ENCODE measurements at places on chromosomes 12 and 14. TPM values are rescaled to one million over a fixed set of nuclear protein-coding genes. Genes with fewer than 3 reads are reported as not detected.

Gene MANSC4
- not detected for total RNA-seq

GRCh38 chr14:23645812-23646647, 9.9 kb downstream of the DHRS2 start:
- peak; percentile 66 for DNase-seq
- H3K36me3 ChIP-seq = no peaks in the 10 kb centered on the region
- no peaks in the 10 kb centered on the region for H3K27me3 ChIP-seq
- peaks cover 18% of the 10 kb centered on the region for H3K4me1 ChIP-seq

Gene RNASE3
- not detected for total RNA-seq

Gene AKAP5
- total RNA-seq = 0.59 TPM

Gene L2HGDH
- 3.6 TPM for total RNA-seq

DNA sequence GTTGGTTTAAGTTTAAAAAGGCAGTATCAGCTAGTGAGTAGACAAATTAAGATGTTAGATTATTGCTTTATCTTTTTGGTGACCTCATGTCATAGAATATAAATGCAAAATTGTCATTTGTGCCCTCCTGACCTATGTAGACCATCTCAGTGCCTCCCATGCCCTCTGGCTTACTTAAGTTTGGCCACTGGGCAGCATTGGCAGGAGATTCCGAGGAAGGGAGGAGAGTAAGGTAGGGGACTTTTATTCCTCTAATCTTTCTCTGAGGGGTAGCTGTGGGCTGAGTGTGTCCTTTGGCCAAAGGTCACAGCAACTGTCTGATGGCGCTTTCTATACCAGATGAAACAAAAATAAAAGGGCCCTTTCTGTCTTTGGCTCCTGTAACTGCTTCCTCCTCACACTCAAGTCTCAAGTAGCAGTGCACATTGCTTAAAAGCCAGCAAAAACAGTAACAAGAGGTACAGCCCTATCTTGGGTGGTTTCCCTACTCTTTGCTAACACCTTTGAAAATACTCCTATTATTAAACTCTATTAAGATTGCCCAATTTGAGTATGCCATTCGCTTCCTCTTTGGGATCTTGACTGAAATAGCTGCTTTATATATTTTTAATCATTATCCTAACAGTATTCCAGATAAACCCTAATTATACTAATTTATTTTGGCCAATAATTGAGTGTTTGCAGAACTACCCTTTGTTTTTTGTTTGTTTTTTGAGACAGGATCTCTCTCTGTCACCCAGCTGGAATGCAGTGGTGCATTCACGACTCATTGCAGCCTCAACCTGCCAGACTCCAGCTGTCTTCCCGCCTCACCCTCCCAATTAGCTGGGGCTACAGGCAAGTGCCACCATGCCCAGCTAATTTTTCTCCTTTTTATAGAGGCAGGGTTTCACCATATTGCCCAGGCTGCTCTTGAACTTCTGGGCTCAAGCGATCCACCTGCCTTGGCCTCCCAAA, 56.5 kb upstream of the KCNH3 start:
- H3K36me3 ChIP-seq = peaks cover 6% of the 10 kb centered on the region
- no peak for DNase-seq
- no peaks in the 10 kb centered on the region for H3K4me1 ChIP-seq
- no peaks in the 10 kb centered on the region for H3K27me3 ChIP-seq
- H3K27ac ChIP-seq = no peak overlapping the region
- no peak overlapping the region for H3K4me3 ChIP-seq

DNA sequence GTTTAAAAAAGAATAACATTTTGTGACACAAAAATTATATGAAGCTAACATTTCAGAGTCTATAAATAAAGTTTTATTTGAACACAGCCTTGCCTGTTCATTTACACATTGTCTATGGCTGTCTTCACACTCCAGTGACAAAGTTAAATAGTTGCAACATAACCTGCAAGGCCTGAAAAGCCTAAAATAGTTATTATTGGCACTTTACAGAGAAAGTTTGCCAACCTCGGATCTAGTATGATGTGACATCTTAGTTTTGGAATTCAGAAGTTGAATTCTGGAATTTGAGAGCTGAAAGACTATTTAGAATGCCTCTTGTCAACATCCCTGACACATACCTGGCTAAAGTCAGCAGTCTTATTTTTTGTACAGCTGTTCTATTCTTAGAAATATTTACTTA, 68.3 kb downstream of the DYRK2 start:
- H3K4me3 ChIP-seq = no peak overlapping the region
- peak; percentile 84 for DNase-seq
- peak overlapping the region; percentile 57 for H3K27ac ChIP-seq

DNA sequence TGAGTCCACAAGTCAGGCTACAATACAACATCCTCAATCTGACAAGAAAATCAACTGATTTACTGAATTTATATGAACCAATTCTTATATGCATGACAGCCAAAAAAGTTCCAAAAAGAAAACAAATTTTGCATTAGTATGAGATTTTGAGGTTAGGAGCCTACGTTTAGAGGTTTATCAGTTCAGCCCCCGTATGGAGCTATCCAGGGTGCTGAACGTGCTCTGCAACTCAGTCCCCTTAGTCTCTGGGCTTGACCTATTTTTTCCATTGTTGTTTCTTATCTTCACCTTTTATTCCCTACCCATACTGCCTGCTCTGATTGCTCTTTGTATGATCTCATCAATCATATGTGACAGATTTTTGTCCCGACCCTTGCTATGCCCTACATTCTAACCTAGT, 693.0 kb downstream of the NRXN3 start:
- H3K27ac ChIP-seq = no peak overlapping the region
- no peaks in the 10 kb centered on the region for H3K27me3 ChIP-seq
- H3K4me1 ChIP-seq = no peaks in the 10 kb centered on the region
- no peaks in the 10 kb centered on the region for H3K36me3 ChIP-seq

DNA sequence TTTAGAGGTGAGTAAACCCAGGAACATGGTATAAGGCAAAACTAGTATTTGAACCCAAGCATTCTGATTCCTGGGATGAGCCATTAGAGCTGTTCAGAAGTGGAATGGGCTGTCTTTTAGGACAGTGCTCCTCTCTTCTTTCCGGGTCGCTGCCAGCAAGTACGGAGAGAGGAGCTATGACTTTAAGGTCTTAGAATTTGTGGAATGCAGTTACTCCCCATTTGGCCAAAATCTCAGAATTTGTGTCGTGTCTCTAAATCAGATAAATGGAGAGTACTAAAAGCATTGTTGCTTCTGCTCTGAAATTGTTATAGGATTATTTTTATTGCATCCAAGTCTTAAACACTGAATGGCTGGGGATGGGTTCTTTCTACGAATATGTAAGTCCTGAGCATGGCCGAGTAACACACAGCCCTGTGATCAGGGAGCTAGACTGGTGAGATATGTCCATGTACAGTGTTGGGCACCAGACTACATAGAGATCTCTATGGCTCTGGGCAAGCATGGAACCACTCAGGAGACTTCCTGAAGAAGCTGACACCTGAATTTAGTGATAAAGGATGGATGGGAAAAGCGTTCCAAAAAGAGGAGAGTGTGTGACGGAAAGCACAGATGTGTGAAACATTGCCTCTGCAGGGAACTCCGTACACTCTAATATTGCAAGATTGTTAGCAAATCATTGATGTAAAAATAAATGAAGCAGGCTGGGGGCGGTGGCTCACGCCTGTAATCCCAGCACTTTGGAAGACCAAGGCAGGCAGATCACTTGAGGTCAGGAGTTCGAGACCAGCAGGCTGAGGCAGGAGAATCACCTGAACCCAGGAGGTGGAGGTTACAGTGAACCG, 184.7 kb downstream of the SRGAP1 start:
- peak overlapping the region; percentile 47 for H3K27ac ChIP-seq
- H3K36me3 ChIP-seq = no peaks in the 10 kb centered on the region
- H3K4me1 ChIP-seq = peaks cover 37% of the 10 kb centered on the region
- peak; percentile 72 for DNase-seq
- H3K27me3 ChIP-seq = no peaks in the 10 kb centered on the region

GRCh38 chr14:88026890-88027289, 22.0 kb downstream of the GPR65 start:
- no peaks in the 10 kb centered on the region for H3K36me3 ChIP-seq
- no peak for DNase-seq
- no peak overlapping the region for H3K27ac ChIP-seq
- no peak overlapping the region for H3K4me3 ChIP-seq
- no peaks in the 10 kb centered on the region for H3K4me1 ChIP-seq
- no peaks in the 10 kb centered on the region for H3K27me3 ChIP-seq

DNA sequence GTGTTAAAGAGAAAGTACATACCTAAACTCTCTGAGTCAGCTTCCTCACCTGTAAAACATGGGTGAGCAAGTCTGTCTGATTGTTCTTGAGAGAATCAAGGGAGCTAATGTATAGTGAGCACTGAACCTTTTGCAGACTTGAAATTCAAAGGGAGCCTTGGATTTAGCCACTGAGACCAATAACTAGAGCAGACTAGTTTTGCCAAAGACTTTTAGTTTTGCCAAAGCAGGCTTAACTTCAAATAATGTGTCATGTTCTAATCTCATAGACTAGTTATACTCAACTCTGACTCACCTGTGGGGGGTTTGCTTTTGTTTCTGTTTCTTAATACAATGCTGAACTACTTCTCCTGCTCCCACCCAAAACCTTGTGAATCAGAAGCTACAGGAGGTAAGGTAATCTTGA, 123.7 kb downstream of the SLC25A21 start:
- DNase-seq = peak; percentile 17
- H3K27me3 ChIP-seq = no peaks in the 10 kb centered on the region
- no peaks in the 10 kb centered on the region for H3K36me3 ChIP-seq
- no peak overlapping the region for H3K27ac ChIP-seq
- H3K4me1 ChIP-seq = peaks cover 3% of the 10 kb centered on the region

GRCh38 chr14:37116933-37117849, 55.2 kb downstream of the SLC25A21 start:
- no peaks in the 10 kb centered on the region for H3K27me3 ChIP-seq
- H3K36me3 ChIP-seq = no peaks in the 10 kb centered on the region
- H3K4me1 ChIP-seq = peaks cover 4% of the 10 kb centered on the region
- no peak overlapping the region for H3K27ac ChIP-seq

GRCh38 chr14:95255487-95255886, 64.2 kb downstream of the CLMN start:
- H3K27me3 ChIP-seq = no peaks in the 10 kb centered on the region
- peaks cover 2% of the 10 kb centered on the region for H3K4me1 ChIP-seq
- no peak for DNase-seq

- no peaks in the 10 kb centered on the region for H3K27me3 ChIP-seq
- DNase-seq = no peak
- peaks cover 60% of the 10 kb centered on the region for H3K36me3 ChIP-seq
- no peak overlapping the region for H3K27ac ChIP-seq
- H3K4me1 ChIP-seq = peaks cover 13% of the 10 kb centered on the region
These were observed 15.3 kb downstream of the TSFM start for GRCh38 chr12:57797933-57798332.

- peak overlapping the region; percentile 82 for H3K27ac ChIP-seq
- peaks cover 20% of the 10 kb centered on the region for H3K4me1 ChIP-seq
- H3K4me3 ChIP-seq = peak overlapping the region; percentile 85
- DNase-seq = peak; percentile 90
These were observed 1.3 kb downstream of the AHSA1 start for GRCh38 chr14:77459072-77459723.

Gene TMEM106C
- 57.5 TPM for total RNA-seq

DNA sequence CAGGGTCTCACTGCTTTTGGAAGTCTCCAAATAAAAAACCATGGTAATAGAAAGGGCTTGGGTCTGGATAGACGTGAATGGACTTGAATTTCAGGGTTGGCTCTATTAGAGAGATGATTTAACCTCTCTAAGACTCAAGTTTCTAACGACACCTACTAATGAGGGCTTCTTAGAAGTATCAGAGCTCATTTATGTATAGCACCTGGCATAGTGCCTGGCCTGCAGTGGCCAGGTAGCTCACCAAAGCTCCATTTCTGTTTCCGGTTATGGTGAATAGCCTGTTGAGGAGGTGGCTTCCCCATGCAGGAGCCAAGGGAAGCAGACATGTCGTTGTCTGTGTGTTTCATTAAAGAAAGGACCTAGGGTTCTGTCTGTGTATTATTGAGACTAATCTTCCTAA, 108.6 kb downstream of the ETV6 start:
- DNase-seq = no peak
- peaks cover 9% of the 10 kb centered on the region for H3K36me3 ChIP-seq
- H3K27me3 ChIP-seq = no peaks in the 10 kb centered on the region
- no peak overlapping the region for H3K27ac ChIP-seq

DNA sequence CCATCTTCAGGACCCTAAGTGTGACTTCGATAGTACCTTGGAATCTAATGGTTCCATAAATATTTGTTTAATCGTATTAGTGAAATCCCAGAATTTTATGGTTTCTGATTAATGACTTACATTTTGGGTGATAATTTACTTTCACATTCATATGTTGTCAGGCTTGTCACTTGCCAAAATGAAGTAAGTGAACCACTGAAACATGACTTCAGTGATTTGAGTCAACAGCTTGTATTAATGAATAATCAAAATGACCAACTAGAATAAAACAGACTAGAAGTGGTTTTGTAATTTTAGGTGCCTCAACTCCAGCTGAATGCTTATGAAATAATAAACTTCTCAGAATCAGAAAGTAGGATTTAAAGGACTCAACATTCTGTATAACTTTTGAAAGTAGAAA, 517.1 kb downstream of the PRKD1 start:
- no peaks in the 10 kb centered on the region for H3K36me3 ChIP-seq
- H3K4me1 ChIP-seq = no peaks in the 10 kb centered on the region

DNA sequence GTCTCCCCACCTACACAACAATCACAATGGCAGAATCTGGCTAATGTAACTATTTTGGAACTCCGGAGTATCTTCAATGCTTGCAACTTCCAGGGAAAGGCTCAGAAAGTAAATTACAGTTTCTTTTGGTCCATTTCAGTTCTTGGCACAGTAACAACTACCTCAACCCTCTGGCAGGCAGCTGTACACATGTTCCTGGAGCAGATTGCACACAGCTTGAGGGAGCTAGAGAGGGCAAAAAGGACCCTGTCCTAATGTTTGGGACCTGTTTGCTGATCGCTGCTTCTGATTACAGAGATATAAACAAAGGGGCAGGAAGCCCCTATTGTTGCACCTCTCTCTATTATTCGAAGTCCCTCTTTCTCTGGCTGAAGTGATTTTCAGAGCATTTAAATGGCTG, 35.2 kb upstream of the SLC38A1 start:
- DNase-seq = no peak
- H3K27ac ChIP-seq = no peak overlapping the region
- H3K36me3 ChIP-seq = no peaks in the 10 kb centered on the region
- H3K27me3 ChIP-seq = no peaks in the 10 kb centered on the region
- no peaks in the 10 kb centered on the region for H3K4me1 ChIP-seq

Gene MAP3K9
- under 0.01 TPM for total RNA-seq

GRCh38 chr12:100567945-100568344, 5.5 kb upstream of the GAS2L3 start:
- no peak overlapping the region for H3K27ac ChIP-seq
- DNase-seq = no peak
- H3K27me3 ChIP-seq = peaks cover 5% of the 10 kb centered on the region
- no peaks in the 10 kb centered on the region for H3K36me3 ChIP-seq

Gene BMP4
- 6.8 TPM for total RNA-seq

Data from osteoblast (primary cell).